DND-41 (cell line): ENCODE measurements at places on chromosomes 12 and 14.

DNA sequence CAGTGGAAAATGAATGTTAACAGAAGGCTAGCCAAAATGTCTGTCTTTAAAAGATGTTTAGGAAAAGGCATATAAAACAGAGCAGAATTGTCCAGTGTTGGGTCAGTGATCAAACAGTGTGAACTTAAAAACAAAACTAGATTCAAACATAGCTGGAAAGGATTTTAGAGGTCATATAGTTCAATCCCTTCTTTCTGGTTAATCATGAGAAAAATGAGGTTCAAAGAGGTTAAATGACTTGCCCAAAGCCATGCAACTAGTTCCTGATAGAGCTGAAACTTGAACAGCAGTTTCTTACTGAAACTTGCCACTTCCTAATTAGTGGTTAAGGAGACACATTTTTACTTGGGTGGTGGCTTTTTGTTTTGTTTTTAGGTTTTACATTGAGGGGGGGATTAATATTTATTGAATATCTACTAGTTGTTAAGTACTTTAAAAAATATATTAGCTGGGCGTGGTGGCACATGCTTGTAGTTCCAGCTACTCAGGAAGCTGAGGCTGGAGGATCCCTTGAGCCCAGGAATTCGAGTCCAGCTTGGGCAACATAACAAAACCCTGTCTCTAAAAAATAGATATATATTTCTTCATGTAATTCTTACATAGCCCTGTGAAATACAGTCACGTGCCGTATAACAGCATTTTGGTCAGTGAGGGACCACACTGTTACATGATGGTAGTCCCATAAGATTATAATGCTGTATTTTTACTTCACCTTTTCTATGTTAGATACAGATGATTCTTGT is 20.4 kb downstream of the ACVR1B start:
- no peak overlapping the region for H3K27ac ChIP-seq
- peaks cover 17% of the 10 kb centered on the region for H3K36me3 ChIP-seq
- H3K4me3 ChIP-seq, result no peak overlapping the region
- no peaks in the 10 kb centered on the region for H3K27me3 ChIP-seq

GRCh38 chr12:495466-495865 is 35.7 kb downstream of the B4GALNT3 start:
- peaks cover 9% of the 10 kb centered on the region for H3K27me3 ChIP-seq
- H3K4me1 ChIP-seq, result no peaks in the 10 kb centered on the region
- no peak overlapping the region for H3K4me3 ChIP-seq
- no peak for DNase-seq
- H3K36me3 ChIP-seq, result no peaks in the 10 kb centered on the region

GRCh38 chr14:82328442-82328841 is 794.8 kb upstream of the SEL1L start:
- H3K4me3 ChIP-seq, result no peak overlapping the region
- no peaks in the 10 kb centered on the region for H3K4me1 ChIP-seq
- no peak overlapping the region for H3K27ac ChIP-seq
- H3K27me3 ChIP-seq, result no peaks in the 10 kb centered on the region
- H3K36me3 ChIP-seq, result no peaks in the 10 kb centered on the region

DNA sequence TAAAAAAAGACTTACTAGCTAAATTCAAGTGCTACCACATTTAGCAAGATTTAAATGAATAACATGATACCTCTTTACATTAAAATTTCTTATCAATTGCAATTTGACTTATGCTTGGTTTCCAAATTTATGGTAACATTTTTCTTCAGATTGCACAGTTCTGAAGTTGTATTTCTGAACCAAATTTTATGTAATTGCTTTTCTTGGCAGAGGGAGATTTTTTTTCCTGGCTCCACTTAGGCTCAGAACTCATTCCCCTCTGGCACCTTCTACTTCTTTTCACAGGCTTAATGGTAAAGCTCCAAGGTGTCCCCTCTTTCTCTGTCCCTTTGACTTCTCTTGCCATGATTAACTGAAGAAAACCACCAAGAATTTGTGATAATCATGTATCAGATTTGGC is 99.8 kb upstream of the TMTC1 start:
- DNase-seq, result no peak
- H3K4me1 ChIP-seq, result no peaks in the 10 kb centered on the region
- H3K27ac ChIP-seq, result no peak overlapping the region

DNA sequence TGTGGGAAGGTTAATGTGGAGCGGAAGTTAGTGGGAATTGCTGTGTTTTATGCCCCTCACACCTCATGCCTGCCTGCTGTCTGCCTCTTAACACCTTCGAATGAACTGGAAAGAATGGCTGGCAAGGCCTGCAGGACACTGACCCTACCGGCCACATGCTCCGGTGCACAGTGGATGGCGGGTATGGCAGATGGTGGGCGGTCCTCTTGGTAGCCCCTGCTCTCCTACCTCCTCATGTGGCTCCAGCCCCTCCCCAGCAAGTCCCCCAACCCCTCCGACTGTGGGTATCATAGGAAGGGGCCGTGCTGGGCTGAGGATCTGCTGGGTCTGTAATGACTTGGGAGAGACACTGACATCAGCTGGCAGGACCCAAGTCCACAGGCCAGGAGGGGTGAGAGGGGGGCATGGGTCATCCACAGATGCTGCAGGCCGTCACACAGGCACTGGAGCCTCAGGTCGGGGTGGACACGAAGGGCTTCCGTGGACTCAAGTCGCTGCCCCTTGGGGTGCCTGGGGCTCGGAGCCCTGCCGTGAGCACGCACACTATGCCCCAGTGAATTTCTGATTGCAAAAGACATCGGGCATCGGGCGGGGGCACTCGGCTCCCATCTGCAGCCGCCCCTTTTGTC is 77.4 kb downstream of the KIF26A start:
- H3K4me1 ChIP-seq, result no peaks in the 10 kb centered on the region
- H3K27ac ChIP-seq, result no peak overlapping the region
- no peaks in the 10 kb centered on the region for H3K36me3 ChIP-seq
- no peak for DNase-seq
- peaks cover 4% of the 10 kb centered on the region for H3K27me3 ChIP-seq

DNA sequence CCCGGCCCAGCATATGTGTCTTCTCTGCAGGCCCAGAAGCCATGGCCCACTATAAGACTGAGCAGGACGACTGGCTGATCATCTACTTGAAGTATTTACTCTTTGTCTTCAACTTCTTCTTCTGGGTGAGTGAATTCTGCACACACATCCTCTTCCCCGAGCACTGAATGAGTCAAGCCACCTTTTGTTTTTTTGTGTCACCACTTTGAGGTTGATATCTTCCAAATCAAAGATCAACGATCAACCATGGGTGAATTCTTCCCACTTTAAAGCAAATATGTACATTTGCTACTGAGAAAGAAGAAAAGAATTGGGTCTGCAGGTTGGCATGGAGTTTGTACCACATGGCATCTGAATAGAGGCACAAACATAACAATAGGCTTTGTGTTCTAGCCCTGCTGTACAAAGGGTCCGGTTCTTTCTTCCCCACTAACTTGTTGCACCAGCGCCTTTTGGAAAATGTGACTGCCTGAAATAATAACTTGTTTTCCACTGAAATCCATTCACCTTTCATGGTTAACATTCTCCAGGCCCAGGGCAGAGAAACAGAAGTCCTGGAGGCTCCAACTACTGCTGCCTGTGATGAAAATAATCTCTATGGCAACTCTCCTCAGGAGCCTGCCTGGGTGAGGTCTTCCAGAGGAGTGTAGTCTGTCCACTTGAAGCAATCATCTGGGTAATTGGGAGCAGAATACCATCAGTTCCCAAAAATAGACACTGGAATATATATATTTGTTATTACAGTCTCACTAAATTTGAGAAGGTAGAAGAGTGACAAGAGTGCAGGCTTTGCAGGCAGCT is 27.6 kb downstream of the TSPAN11 start:
- H3K4me3 ChIP-seq, result no peak overlapping the region
- peaks cover 6% of the 10 kb centered on the region for H3K27me3 ChIP-seq
- H3K36me3 ChIP-seq, result no peaks in the 10 kb centered on the region

- peaks cover 35% of the 10 kb centered on the region for H3K27me3 ChIP-seq
- no peak overlapping the region for H3K4me3 ChIP-seq
- DNase-seq, result no peak
These were observed 1.7 kb downstream of the OLR1 start for GRCh38 chr12:10170216-10170615.

GRCh38 chr12:113196990-113197389 is 11.5 kb downstream of the RITA1 start:
- H3K27ac ChIP-seq, result 0 out of 2 replicates have a peak overlapping the region, but pooled peaks have one; percentile 21
- peak; percentile 81 for DNase-seq
- H3K36me3 ChIP-seq, result peaks cover 10% of the 10 kb centered on the region
- H3K27me3 ChIP-seq, result no peaks in the 10 kb centered on the region
- no peak overlapping the region for H3K4me3 ChIP-seq

GRCh38 chr12:109757671-109758265 is 44.1 kb downstream of the FAM222A start:
- DNase-seq, result no peak
- no peak overlapping the region for H3K4me3 ChIP-seq
- H3K27me3 ChIP-seq, result no peaks in the 10 kb centered on the region
- no peak overlapping the region for H3K27ac ChIP-seq

- no peak overlapping the region for H3K27ac ChIP-seq
- 0 out of 2 replicates have a peak, but pooled peaks cover 2% of the 10 kb centered on the region for H3K36me3 ChIP-seq
- H3K27me3 ChIP-seq, result peaks cover 4% of the 10 kb centered on the region
These were observed 1.8 kb downstream of the IFT43 start for GRCh38 chr14:75987201-75987970.

DNA sequence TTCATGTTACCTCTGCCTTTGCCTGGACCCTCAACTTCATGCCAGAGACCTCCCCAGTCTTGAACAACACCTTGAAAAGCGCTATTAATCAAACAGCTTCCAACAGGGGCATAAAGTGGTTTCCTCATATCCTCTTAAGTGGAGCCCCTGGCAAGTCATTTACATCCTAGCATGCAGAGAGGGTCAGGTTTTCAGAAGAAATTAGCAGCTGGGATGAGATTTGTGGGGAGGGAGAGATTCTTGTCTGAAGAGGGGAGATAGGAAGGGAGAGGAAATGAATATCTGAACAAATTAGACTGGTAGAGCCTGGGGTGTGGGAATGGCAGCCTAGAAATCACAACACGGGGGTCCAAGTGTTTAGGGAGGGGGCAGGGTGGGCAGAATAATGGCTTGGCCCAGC is 45.6 kb downstream of the CALM1 start:
- no peak overlapping the region for H3K4me3 ChIP-seq
- no peaks in the 10 kb centered on the region for H3K36me3 ChIP-seq
- H3K27ac ChIP-seq, result no peak overlapping the region
- no peaks in the 10 kb centered on the region for H3K4me1 ChIP-seq
- DNase-seq, result no peak
- H3K27me3 ChIP-seq, result peaks cover 4% of the 10 kb centered on the region

GRCh38 chr12:104219361-104219892 is 3.8 kb downstream of the TXNRD1 start:
- H3K27ac ChIP-seq, result no peak overlapping the region
- H3K4me1 ChIP-seq, result peaks cover 10% of the 10 kb centered on the region
- no peak overlapping the region for H3K4me3 ChIP-seq
- no peaks in the 10 kb centered on the region for H3K27me3 ChIP-seq
- H3K36me3 ChIP-seq, result no peaks in the 10 kb centered on the region

DNA sequence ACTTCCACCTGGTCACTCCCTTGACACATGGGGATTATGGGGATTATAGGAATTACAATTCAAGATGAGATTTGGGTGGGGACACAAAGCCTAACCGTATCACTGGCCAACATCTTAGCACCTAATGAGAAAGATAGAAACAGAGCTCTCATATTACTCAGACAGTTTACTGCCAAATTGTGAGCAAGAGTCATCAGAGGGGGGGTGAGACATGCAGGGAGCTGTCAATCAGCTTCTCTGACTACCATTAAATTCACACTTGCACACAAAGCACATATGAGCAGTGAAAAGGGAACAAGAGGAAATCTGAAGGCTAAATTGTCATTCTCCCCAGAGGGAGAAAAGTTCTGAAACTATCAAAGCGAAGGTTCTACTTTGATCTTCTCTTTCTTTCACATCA is 78.1 kb upstream of the GRIN2B start:
- no peak overlapping the region for H3K27ac ChIP-seq
- H3K4me1 ChIP-seq, result no peaks in the 10 kb centered on the region
- DNase-seq, result no peak
- peaks cover 6% of the 10 kb centered on the region for H3K27me3 ChIP-seq

- no peak overlapping the region; the same call in 1 of the 2 replicates for H3K27ac ChIP-seq
- DNase-seq, result peak; percentile 17
These were observed 174.4 kb downstream of the MON2 start for GRCh38 chr12:62640910-62641448.

- no peaks in the 10 kb centered on the region for H3K27me3 ChIP-seq
- H3K4me1 ChIP-seq, result no peaks in the 10 kb centered on the region
- no peak overlapping the region for H3K27ac ChIP-seq
- DNase-seq, result no peak
These were observed 813.3 kb downstream of the BCL11B start for GRCh38 chr14:98458702-98459101.

DNA sequence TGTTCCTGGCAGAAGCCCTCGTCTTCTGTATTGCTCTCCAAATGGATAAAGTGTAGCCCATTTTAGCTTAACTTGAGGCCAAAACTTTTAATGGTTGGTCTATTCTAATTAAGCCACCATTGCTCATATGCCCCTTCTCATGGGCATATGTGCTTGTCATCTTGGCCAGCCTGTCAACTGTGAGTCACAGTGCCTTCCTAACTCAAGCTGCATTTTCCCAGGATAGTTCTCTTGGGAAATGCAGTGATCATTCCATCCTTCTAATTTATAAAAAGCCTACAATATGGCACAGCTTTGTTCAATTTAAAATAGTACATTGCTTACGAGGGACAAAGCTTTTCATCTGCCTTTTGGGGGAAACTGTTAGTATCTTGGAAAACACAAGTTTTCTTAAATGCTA is 6.6 kb downstream of the PTHLH start:
- no peaks in the 10 kb centered on the region for H3K4me1 ChIP-seq
- no peak for DNase-seq
- H3K36me3 ChIP-seq, result no peaks in the 10 kb centered on the region
- no peak overlapping the region for H3K27ac ChIP-seq
- H3K27me3 ChIP-seq, result no peaks in the 10 kb centered on the region
- H3K4me3 ChIP-seq, result no peak overlapping the region

- H3K4me1 ChIP-seq, result peaks cover 15% of the 10 kb centered on the region
- no peak for DNase-seq
- H3K36me3 ChIP-seq, result peaks cover 92% of the 10 kb centered on the region
- H3K27me3 ChIP-seq, result no peaks in the 10 kb centered on the region
- H3K4me3 ChIP-seq, result no peak overlapping the region
These were observed 27.6 kb downstream of the BCL11B start for GRCh38 chr14:99244367-99244901.

GRCh38 chr14:101843665-101844064 is 82.2 kb downstream of the PPP2R5C start:
- no peak overlapping the region; the same call in 1 of the 2 replicates for H3K27ac ChIP-seq
- H3K36me3 ChIP-seq, result peaks cover 28% of the 10 kb centered on the region
- H3K27me3 ChIP-seq, result no peaks in the 10 kb centered on the region
- H3K4me1 ChIP-seq, result peaks cover 31% of the 10 kb centered on the region
- DNase-seq, result peak; percentile 63
- no peak overlapping the region for H3K4me3 ChIP-seq
